ENCODE measurements at places on chromosomes 7 and 10.

DNA sequence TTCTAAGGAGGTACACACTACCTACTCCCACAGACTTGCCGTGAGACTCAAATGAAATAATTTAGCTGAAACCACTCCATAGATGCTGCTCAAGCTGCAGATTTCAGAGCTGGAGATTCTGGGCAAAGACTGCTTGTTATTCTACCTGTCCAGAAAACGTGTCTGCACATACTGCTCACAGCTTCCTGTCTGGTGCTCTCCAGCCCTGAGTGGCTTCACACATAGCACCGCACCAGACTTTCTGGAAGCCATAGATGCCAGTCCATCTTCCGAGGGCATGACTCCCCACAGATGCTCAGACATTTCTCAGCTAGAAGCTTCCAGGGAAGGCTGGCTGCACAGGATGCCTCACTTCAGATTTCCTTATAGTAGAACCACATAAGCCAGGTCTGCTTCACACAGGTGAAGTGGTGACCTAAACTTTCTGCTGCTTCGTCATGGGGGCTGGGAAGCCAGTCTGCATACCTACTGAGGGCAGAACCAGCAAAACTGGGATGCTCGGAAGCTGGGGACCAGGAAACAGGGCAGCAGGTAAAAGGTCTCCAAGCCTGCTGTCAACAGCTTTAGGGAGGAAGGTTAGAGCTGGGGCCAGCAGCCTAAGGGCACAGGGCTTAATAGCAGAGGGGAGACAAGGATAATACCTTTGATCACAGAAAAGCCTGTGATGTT, 18.2 kb downstream of the CCDC6 start:
- DNase-seq = no peak

DNA sequence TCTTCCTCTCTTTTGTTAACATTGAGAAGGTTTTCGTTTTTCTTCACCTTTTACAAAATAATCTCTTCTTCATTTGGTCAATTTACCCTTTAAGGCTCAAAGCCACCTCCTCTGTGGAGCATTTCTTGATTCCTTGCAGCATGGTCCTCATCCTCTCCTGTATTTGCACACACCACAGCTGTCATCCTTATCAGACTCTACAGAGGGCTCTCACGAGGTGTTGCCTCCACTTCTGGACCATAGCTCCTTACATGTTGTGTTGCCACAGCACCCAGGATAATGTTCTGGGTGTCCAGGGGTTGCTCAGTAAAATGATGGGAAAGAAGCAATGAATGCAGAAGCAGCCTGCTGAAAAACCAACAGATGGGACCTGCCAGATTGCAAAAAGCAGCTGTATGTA, 192.8 kb downstream of the SH2D4B start:
- DNase-seq = no peak

DNA sequence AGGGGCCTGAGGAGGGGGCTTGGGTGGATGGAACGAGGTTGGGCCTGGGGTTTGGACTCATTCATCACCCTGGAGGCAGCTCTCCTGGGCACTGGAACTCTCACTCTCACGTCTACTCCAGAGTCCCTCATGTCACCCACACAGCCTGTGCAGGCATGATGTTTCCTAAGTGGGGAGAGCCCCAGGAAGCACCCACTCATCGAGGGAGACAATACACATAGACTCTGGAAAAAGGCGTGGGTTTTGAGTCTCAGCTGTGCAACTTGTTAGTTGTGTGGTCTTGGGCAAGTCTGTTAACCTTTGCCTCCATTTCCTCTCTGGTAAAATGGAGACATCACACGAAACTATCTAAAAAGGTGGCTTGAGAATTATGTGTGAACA, 25.9 kb upstream of the RBM20 start:
- DNase-seq = no peak

DNA sequence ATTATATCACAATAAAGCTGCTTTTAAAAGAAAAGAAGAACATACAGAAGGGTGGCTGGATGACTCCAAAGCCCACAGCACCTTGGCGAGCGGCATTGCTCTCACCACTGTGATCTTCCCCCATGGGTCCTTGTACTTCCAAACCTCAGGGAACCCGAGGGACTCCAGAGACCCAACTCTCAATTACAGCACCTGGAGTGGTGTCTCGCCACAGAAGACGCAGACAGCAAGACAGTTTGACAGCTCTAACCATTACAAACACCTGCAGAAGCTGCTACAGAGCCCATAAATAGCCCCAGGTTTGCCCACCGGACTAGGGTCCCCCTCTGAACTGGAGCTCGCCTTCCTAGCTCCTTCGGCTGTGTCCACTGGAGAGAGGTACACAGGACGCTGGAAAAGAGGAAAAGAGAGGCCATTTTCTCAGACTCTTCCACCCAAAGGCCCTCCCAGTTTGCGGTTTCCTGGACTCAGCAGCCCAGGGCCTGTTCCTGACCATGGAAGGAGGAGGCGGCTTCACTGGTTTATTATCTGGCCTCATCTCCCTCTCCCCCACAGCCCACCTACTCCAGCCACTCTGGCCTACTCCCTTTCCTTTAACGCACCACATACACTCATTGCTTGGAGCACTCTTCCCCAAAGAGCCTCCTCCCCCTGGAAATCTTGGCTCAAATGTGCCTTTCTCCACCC, 1.9 kb downstream of the PIK3AP1 start:
- no peak for DNase-seq

DNA sequence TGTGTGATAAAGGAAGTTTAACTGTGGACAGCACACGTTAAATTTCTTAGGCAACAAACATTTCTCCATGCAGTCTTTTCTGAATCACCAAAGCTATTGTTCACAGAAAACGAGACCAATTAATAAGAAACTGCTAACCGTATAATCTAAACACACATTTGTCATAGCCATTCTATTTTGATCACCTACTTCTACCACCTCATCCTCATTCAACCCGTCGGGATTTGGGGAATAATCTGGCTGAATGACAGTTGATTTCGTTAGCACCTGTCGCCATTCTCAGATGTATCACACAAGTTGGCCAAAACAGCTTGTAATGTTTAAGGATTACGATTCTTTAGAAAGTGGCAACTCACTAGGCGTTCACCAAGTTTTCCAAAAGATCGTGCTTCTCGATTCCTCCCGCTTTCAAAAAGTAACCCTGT, 1.2 kb downstream of the EZH2 start:
- no peak for DNase-seq

DNA sequence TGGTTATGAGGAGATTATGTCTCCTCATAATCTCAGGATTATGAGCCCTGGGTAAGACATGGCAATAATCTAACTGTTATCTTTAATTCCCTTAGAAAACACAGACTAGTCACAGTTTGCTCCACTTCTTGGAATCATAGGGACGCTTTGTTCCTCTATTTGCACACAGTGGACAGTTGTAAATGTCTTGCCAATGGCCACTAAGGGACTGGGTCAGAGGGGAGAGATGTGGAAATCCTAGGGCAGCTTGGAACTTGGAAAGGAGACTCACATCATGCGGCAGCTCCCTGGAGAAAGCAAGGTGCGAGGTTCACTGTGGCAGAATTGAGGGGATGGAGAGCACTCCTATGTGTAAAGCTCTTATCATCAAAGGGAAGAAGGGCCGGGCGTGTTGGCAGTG, 266.1 kb downstream of the PRPF18 start:
- no peak for DNase-seq

- DNase-seq = no peak
Observed at GRCh38 chr7:7918736-7919448, 49.7 kb upstream of the GLCCI1 start.

DNA sequence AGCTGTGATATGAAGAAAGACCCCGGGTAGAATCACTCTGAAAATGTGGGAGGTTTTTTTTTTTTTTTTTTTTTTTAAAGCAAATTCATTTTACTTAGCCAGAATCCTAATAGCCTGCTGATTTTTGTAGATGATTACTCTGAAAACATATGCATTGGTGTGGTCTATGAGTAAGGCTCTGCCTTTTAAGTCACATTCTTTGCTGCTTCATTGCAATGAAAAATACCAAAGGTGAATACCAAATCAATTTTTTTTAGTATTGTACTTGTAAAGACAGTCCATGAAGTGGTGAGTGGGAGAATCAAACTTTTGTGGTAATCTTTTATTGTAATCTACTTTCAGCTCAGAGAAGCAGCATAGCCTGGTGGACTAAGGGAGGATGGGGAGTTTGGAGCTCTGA, 130.3 kb downstream of the SDK1 start:
- DNase-seq = no peak

DNA sequence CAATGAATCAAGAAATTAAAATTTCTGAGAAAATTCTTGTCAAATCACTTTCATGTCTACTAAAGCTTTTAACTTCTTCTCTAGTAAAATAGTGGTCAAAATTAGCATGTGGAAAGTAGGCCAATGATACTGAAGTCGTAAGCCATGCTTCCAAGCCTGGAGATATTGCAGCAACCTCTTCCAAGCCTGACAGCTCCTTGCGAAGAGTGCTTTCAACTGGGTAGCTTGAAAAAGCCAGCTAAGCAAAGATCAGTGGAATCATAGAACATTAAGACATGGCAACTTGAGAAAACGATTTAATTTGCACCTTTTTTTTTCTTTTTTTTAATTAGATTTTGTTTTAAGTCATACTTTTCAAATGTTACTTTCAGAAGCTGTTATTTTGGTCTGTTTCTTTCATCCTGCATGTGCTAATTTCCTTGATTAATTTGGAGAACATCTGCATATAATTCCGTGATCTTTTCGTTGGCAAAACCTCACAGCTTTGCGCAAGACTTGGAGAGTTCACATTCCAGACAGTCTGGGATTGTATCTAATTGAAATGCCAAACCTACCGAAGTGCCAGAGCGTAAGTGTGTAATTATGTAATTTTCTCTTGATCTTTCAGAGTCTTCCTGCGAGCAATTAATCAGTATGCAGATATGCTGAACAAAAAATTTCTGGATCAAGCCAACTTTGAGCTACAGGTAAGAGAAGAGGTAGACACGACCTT, 142.2 kb upstream of the INSYN2A start:
- no peak for DNase-seq

- no peak for DNase-seq
Observed at GRCh38 chr7:118285358-118285757, 60.9 kb downstream of the ANKRD7 start.

GRCh38 chr10:128018236-128018635, 108.0 kb downstream of the MKI67 start:
- DNase-seq = no peak

- DNase-seq = no peak
Observed at GRCh38 chr7:140006600-140006999, 56.2 kb downstream of the PARP12 start.

DNA sequence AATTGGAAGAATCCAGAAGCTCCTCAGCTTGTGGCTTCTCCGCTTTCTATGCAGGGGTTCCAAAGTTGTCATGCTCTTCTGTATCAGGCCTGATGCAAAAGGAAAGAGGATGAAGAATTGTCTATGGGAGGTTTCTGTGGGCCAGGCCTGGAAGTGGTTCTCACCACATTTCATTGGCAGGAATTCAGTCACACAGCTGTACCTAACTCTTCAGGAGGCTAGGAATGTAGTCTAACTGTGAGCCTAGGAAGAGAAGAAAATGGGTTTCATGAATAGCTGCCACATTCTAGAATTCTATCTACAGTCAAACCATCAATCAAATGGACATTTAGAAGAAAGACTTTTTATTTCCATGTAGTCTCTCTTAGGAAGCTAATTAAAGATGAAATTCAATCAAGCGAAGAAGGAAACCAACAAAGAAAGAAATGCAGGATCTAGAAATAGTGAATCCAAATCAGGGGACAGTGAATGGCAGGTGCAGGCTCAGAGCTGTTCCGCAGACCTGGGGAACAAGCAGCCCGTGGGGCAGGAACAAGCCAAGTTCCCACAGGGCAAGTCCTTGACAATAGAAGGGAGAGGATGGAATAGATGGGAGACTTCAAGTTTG, 25.4 kb upstream of the USP6NL start:
- no peak for DNase-seq

DNA sequence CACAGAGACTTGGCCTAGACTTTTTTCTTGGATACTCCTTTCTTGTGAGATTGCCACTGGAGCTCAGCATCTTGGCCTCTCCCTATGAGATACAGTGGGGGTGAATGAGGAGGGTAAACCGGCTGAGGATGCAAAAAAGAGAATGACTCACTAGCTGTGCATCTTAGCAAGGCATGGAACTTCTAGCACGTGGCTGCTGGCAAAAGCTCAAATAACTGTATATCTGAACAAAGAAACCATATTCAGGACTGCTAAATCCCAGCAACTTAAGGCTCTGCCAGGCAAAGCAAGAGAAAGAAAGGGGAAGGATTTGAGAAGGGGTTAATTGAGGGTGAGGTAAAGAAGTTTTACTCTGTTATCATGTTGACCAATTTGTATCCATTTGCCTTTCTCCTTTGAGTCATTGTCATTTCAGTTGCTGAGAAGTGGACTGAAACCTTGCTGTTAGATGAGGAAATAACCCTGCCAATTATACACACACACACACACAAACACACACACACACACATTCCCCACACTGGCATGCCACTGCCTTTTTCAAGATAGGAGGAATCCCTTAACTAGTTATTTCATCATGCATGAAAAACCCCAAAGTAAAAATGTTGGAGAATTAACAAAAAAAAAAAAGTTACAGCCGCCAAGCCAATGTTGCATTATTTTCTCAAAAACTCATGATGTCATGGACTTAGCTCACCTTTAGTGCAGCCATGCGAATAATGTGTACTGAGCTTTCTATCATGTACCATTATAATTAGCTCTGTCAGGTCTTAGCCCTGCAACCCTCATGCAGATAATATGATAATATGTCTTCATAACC, 997.3 kb downstream of the LRMDA start:
- DNase-seq = no peak

DNA sequence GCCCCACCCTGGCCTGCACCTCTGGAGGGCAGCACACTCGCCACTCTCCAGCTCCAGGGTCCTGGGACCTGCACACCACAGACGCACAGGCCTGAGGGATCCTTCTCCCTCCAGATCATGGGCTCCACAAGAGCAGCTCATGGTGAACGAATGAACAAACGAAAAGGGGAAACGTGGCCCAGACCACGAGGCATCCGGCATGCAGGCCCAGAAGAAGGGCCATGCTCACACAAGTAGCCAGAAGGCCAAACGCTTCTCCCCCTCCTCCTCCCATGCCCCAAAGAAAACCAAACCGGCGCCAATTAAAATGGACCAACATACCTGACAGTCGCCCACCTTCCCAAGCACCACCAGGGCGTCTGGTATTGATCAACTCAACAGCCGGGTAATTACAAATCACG, 30.4 kb downstream of the MAD1L1 start:
- DNase-seq = no peak

GRCh38 chr7:5393748-5394147, 29.9 kb downstream of the TNRC18 start:
- no peak for DNase-seq

DNA sequence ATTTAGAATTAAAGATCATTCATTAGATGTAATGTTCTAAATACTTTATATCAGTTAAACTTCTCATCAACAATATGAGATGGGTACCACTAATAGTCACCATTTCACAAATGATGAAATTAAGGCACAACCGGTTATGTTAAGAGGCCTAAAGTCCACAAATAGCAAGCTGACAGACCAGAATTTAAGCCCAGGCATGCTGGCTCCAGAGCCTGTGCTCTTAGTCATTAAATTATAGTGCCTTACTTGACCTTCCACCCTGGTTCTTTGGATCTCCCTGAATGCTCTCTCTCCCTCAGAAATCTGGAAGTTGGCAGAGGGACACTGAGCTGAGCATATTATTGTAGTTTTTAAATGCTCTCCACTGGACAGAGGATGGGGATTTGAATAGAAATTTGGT, 3.6 kb downstream of the LIPN start:
- no peak for DNase-seq

GRCh38 chr7:105674200-105674920, 93.1 kb upstream of the EFCAB10 start:
- DNase-seq = no peak

- DNase-seq = no peak
Observed at GRCh38 chr7:55510621-55511020, 61.7 kb downstream of the VOPP1 start.

GRCh38 chr7:107924841-107925504, 34.0 kb downstream of the DLD start:
- no peak for DNase-seq

Data from activated naive CD4-positive, alpha-beta T cell (primary cell).